Mucosa of gallbladder (tissue), 1 donor: ENCODE measurements at places on chromosomes 2 and 18.
A peak's percentile ranks its signal among the peaks of the same experiment; 100 is the strongest.

DNA sequence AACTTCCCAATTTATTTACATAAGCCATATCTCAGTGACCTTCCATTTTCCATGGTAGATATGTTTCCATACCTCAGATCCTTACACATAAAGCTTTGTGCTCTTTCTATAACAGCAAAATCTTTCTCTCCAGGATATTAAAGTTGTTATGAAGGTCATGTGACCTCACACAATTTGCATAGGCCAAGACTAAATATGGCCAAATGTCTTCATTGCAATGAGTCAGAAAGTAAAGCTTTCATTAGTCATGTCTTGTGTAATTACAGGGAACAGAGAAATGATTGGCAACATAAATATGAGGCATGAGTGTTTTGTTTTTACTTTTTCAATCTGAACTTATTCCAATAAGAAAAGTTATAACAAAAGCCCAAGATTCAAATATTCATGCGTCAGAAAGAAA, 243.5 kb downstream of the ASXL3 start:
- DNase-seq, result no peak

- no peak for DNase-seq
Observed at GRCh38 chr2:138829326-138829919, 49.2 kb upstream of the NXPH2 start.

- DNase-seq, result no peak
Observed at GRCh38 chr2:220575963-220576362, 948.5 kb downstream of the SLC4A3 start.

DNA sequence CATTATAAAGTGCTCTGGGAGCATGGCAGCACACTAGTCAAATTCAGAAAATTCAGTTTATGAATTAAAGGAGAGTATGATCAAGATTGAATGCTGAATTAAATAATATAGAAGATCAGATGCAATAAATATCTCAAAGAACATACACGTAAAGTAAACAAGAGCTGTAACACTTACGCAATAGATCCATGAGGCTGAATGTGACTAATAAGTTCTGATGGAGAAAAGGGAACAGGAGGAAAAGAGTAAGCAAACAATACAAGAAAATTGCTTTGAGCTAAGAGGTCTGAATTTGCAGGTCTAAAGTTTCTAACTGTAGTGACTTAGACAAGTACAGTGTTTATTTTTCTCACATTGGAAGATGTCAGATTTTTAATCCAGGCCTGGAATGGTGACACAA, 646.7 kb upstream of the ZNF804A start:
- no peak for DNase-seq

GRCh38 chr2:162202203-162202602, 41.0 kb downstream of the FAP start:
- DNase-seq, result no peak

DNA sequence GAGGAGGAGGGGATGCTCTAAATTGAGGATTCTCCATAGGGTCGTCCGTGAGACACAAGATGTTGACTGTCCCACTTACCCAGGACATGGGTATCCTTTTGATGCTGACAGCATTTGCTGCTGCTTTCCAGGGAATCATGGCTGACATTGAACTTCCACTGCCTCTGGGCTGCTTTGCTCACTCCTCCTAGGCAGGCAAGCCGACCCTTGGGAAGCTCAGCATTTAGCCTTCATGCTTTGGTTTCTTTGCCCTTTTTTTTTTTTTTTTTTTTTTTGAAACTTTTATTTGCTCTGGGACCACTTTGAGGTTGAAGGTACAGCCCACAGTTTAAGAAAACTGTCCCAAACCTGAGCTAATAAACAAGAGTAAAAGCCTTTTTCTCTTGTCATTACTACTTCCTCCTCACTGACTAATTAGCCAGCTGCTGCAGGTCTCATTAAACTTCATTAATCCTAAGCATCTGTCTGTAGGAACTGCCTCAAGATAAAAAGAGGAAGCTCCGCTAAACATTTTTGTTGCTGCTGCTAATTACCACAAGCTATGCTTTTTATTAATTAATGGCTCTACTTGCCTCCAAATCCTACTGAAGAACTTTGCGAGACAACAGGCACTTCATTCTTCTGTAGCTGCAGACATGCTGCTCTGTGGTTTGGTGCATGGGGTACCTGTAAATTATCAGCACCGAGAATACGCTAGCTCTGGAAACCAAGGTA, 125.4 kb downstream of the SPTBN1 start:
- no peak for DNase-seq

DNA sequence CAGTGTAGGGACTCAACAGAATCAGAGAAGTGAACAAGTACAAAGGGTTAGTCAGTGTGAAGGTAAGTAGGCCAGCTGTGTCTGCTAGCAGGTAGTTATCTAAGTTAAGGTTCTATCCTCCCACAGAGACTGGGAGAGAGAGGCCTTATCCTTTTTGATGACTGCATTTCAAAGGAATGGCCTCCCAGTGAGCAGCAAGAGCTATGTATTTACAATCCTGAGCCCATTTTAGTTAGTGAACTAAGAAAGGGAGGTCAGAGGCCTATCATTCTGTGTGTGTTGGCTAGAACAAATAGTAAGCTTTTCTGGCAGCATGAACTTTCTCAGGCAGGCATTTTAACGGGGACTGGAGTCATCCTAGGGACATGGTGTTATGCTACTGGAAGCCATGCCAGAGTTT, 182.9 kb downstream of the VWC2L start:
- peak; percentile 41 for DNase-seq

DNA sequence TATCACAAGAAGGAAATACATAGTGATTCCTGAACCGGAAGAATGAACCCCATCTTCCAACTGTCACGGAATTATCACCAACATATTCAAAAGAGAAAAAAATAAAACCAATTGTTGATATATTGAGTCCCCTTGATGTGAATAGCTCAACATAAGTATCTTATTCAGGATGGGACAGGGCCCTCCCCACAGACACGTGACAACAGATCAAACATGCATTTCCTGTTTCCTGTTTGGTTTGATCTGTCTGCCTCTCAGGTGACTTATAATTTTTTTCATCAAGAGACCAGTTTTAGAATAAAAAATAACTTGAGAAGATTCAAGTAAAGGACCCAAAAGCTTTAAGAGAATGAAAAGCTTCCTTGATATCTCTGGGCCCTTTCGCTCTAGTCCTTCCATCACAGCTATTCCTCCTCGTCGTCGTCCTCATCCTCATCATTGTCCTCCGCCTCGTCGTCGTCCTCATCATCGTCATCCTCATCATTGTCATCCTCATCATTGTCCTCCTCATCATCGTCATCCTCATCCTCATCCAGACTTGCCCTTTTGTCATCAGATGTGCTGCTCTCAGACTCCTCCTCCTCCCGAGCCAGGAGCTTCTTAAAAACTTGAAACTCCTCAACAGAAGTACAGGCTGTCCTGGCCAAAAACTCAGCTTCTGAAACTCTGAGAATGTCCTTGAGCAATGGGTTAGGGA, 6.3 kb downstream of the MTERF4 start:
- no peak for DNase-seq

DNA sequence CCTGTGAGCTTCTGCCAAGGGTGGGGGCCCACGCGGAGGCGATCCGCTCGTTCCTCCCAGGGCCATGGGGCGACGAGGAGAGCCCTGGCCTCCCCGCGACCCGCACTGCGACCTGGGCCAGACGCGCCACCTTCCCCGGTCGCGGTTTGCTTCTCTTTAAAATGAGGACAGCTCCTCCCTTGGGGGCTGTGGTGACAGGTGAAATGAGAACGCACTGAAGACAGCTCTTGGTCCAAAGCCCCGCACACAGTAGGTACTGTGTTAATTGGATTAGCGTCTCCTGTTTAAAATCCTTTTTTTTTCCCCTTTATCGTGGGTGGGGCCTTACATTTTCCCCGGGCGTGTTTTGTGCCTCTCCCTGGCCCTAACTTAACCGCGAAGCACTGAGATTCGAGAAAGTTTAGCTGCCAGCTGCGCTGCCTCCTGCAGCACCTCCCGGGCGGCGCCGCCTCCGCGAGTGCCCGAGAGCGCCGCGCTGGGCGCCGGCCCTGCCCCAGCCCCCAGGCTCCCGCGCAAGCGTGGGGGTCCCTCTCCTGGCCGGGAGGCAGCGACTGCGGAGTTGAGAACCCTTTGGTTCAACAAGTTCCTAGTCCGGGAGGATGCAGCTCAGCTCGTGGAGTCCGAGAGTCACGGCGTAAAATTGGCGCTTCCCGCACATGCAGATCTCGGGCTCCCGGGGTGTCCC, 1.1 kb downstream of the HPCAL1 start:
- DNase-seq, result peak; percentile 32
